ENCODE measurements at places on chromosomes 6 and 20.

- no peak for DNase-seq
Observed at GRCh38 chr6:139962654-139963347, 588.4 kb upstream of the CITED2 start.

- no peak for DNase-seq
Observed at GRCh38 chr20:54041336-54041735, 29.1 kb downstream of the BCAS1 start.

DNA sequence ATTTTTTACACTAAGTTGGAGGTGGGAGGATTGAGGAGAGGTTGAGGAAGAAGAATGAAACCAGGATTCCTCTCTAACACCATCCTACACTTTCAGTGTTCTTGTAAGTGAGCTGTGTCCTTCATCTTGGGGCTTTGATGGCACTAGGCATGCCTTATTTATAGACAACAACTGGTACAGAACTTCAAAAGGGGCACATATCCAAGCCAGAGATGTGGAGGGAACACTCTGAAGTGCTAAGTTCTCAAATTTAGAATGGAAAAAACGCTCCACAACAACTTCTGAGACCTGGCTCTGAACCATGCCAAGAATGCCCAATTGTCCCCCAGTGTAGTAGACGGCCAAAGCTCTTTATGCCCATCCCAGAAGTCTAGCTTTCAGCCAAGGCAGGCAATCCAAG is 16.2 kb upstream of the PKHD1 start:
- DNase-seq, result no peak

GRCh38 chr6:104434519-104434918 is 425.2 kb downstream of the HACE1 start:
- DNase-seq, result no peak

DNA sequence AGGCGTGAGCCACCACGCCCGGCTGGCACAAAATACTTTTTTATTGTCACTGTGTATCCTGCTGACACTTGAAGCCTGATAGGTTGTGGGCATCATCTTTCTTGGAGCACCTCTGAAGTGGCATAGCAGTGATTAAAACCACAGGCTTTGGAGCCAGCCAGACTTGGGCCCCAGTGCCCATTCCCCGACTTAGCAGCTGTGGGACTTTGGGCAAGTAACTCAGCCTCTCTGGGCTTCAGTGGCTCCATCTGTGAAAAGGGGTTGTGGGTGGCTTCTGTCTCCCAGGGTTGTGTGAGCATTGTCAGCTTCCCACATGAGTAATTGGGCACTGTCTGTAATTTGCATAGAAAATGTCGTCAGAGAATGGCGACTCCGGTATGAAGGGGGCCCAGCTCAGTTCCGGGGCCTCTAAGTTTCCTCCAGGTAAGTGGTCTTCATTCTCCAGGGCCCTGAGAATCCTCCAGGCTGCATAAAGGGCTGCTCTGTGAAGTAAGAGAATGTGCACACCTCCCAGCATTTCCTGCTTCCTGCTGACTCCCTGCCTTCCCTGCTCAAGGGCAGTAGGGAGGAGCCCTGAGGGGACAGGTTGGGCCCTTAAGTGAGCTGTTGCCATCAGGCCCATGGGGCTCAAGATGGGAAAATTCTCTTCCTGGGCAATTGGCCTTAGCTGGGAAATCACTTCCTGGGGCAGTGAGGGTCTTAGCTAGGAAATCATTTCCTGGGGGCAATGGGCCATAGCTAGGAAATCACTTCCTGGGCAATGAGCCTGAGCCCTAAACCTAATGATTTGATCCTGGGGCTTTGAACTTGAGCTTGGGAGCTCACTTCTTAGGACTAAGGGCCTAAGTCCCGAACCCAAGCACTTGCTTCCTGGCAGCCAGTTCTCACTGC is 27.2 kb downstream of the ARHGAP40 start:
- DNase-seq, result no peak

DNA sequence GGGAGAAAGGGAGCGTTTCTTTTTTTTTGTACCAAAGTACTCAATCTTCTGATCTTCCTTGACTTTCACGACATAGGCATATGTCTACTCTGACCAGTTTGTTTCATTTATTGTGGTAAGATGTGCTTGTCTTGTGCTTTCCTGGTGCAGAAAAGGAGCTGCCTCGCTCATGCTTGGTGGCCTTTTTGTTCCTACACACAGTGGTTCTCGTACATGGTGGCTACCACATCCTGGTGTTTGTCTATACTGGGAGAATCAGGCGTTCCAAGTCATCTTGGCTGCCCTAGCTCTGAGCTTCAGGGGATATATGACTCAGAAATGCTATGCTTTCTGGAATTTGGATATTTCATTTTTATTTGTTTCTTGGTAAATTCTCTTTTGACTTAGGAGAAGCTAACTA is 31.8 kb downstream of the MYB start:
- DNase-seq, result no peak

Data from NCI-H1930 (cell line).